NCI-H345 (cell line): ENCODE measurements at places on chromosomes 4 and X.
A peak's percentile ranks its signal among the peaks of the same experiment; 100 is the strongest.

DNA sequence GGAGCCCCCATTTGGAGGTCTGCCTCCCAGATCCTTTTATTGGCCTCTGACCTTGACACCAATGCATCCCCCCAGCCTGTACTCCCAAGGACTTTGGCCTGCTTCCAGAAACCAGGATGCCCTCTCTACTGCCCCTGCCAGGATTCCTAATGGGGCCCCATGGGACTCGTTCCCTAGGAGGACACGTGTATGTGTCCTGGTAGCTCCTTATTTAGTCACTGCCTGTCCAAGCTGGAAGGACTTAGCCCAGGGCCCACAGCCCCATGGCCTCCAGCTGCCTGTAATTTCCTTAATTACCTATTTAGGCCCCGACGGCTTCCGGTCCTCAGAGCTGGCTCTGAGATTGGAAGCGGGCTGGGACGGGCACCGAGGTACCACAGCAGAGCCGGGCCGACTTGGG, 9.4 kb downstream of the ATP2B3 start:
- DNase-seq = no peak

DNA sequence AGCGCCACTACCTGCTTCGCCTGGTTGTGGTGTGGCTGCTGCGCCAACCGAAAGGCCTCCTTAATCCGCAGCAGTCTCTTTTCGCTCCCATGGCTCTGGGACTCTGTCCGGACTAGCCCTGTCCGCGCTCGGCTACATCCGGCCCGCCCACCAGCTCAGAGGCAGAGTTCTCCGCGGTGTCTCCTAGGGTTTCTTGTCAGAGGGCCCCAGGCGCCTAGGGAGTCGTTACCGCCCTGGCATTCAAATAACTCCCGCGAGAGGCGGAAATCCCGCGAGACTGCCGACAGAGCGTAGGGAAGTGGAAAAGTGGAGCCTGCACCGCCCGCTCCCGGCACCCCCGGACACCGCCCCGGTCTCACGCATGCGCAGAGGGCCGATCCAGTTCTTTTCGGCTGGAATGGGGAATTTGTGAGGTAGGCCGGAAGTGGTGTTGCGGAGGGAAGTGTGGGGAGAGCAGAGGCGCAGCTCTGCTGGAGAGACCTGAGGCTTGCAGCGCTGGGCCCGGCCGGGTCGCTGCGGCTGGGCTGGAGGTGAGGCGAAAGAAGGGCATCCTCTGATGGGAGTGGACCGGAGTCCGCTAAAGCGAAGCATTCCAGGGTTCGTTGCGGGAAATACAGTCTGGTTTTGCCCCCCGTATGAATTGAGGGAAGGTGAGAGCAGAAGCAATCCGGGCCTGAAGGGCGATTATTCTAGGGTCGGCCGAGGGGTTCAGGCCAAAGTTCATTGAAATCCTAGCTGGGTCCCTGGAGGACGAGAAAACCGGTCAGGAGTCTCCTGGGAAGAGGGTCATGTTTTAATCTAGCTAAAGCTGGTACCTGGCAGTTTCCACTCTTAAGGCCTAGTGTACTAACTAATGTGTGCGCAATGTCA, at the start of gene FAM200B:
TSS of gene FAM200B (plus strand) at position 456 of the 870 bp plus-strand sequence. CDS start 5,151 bp downstream, outside the sequence.
- peak; percentile 97 for DNase-seq

GRCh38 chr4:11427121-11427996, 1.3 kb downstream of the HS3ST1 start:
- DNase-seq = no peak

DNA sequence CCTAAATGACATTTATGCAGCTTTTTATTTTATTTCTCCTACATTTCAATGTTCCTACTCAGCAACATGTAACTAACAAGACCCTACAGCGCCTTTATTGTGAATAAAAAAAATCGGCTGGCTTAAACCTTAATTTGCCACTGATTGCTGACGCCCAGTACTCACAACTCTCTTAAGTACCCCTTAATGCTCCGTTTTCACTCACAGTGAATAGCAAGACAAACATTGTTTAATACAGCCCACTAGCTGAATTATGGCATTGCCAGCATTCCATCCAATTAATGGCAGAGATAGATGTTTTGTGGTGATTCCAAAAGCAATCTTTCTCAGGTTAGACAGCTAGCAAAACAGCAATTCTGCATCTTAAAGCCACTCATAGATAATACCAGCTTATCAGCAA, 61.1 kb downstream of the PPARGC1A start:
- DNase-seq = no peak

DNA sequence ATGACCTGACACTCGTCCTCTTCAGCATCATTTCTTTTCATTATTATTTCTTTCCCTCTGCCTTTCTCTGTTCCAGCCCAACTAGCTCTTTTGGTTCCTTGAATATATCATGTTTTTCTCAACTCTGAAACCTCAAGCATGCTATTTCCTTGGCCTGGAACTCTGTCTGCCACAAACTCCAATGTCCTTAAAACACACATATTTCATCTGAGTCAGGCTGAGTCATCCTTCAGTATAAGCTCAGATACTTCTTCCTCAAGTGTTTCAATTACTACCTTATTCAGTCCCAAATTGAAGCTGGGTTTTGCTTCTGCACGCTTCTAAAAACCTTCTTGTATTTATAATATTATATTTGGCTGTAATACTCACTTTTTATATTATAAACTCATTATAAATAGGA, 424.2 kb downstream of the PDGFC start:
- DNase-seq = no peak

GRCh38 chrX:131058136-131058868, at the start of gene ARHGAP36:
Gene ARHGAP36, plus strand, starts transcription at chrX:131058346. Its CDS starts 23,320 bp downstream, at chrX:131081666.
- no peak for DNase-seq

- no peak for DNase-seq
Observed at GRCh38 chr4:79934660-79935059, 138.4 kb downstream of the ANTXR2 start.

DNA sequence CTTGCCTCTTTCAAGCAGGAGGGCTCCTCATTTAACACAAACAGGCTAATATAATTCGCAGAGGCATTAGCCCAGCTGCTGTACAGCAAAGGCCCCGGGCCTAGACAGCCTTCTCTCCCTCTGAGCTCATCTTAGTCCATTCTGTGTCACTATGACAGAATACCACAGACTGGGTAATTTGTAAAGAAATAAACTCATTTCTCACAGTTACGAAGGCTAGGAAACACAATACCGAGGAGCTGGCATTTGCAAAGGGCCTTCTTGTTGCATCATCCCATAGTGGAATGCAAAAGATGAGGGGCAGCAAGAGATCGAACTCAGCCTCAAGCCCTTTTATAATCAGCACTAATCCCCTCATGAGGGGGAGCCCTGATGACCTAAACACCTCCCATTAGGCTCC, 48.5 kb downstream of the TSPAN5 start:
- DNase-seq = no peak

GRCh38 chr4:16075975-16076757, 7.7 kb downstream of the PROM1 start:
- DNase-seq = no peak

GRCh38 chr4:41124916-41125548, 89.3 kb downstream of the APBB2 start:
- no peak for DNase-seq

DNA sequence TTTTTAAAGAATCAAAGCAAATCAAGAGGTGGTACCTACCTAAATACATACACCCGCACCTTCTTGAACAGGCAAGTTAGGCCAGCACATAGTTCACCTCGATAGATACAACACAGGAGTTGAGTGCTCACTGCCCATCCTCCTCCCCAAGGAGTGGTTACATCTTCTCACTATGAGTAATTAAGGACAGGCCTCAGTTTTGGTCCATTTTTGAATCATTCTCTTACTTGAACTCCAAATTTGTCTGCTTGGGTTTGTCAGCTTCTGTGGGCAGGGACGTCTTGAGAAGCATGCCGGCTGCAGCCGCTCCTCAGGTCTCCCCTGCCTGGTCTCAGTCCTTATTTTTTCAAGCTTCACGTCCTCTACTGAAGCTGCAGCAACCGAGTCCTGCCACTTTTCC, 190.6 kb upstream of the RBPJ start:
- no peak for DNase-seq
